Hematopoietic multipotent progenitor cell treated with erythropoietin and hydrocortisone succinate and interleukin-3 and kit ligand, for 6 days (in vitro differentiated cells): ENCODE measurements at places on chromosomes 4 and X.

GRCh38 chr4:99615170-99615820 is 40.7 kb downstream of the MTTP start:
- no peak for DNase-seq

- DNase-seq: no peak
Measured at GRCh38 chrX:42175843-42176242, 252.5 kb upstream of the CASK start.

DNA sequence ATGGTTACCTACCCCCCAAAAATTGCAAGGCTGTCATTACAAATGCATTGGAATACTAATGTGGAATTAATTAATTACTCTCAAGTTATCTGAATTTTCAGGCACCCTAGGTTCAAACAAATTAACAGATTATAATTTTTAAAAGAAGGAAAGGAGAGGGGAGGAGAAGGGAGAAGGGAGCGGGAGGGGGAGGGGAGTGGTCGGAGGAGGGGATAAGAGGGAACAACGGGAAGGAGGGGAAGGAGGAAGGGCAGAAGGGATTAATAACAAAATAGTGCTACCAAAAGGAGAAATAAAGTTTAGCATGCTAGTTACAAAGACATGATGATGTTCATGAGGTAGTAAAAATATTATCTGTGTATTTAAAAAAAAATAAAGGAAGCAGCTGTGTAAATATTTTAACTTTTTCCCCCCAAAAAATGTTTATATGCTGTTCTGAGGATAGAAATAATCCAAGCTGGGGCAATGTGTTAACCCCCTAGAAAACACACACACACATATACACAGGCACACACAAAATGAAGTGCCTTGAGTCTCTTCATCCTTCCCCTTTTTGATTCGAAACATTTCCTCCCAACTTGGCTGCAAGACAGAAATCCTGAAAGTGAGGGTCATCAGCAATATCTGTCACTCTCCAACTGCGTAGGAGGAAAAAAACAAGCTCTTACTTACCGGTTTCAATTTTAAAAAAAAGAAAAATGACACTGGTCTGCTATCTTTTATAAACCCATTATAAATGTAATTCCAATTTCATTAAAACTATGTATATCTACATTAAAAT is 58.8 kb downstream of the PPP3CA start:
- DNase-seq: peak; percentile 40

- no peak for DNase-seq
Measured at GRCh38 chr4:43014256-43014655, 121.7 kb downstream of the GRXCR1 start.

GRCh38 chr4:99968330-99968729 is 18.3 kb upstream of the H2AZ1 start:
- no peak for DNase-seq

DNA sequence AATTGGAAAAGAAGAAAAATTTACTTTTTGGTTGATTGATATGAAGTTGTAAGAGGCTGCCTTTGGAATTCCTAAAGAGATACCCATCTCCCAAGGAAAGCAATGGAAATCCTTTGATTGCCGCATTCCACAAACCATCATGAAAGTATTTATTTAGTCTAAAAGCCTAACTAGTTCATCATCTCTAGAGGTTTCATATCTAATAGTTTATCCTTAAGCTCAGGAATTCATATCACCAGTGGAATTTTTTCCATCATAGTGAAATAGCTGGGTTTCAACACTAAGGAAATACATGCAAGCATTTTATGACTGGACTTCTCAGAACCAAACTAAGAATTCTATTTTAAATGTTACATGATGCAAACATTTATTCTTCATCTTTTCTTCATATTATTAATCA is 144.9 kb downstream of the FBXO8 start:
- no peak for DNase-seq

- DNase-seq: no peak
Measured at GRCh38 chr4:182221987-182222386, 21.2 kb upstream of the TENM3 start.

- no peak for DNase-seq
Measured at GRCh38 chr4:1503583-1504471, 97.6 kb upstream of the NKX1-1 start.

DNA sequence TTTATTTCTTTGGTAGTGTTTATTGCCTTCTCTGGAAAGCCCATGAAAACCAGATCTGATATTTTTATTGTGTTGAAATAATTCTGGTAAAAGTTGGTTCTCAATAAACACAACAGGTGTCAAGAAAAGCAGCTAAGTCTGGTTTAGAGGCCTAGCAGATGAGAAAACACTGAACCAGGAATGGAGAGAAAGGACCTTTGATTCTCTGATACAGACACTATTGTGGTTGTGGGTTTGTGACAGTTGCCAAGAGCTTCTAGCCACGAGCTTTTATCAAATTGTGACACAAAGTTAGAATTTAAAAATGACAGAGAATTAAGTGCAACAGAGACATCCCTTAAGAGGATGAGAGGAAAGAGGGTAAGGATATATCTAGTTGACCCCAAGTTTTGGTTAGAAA is 42.6 kb downstream of the DDIT4L start:
- DNase-seq: no peak

- no peak for DNase-seq
Measured at GRCh38 chr4:88006956-88007303, 505 bp upstream of the PKD2 start.

DNA sequence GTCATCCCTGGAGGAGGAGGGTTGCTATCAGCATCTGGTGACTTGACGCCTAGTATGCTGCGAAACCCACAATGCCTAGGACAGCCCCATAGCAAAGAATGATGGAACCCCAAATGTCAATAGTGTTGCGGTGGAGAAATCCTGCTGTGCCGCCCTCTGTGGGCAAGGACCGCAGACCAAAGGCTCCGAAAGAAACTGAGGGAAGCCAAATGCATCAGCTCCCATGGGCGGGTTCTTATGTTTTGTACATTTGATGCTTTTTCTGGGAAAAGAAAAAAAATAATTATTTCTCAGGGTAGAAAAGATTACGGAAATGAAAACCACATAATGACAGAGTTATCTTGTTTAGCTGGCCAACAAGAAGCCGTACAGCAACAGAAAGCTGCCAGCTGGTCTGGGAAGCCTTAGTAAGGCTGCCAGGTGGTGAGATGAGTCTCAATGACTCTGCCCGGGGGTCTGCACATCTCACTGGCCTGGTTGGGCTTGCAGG is 95.0 kb upstream of the TBL1X start:
- peak; percentile 27 for DNase-seq

DNA sequence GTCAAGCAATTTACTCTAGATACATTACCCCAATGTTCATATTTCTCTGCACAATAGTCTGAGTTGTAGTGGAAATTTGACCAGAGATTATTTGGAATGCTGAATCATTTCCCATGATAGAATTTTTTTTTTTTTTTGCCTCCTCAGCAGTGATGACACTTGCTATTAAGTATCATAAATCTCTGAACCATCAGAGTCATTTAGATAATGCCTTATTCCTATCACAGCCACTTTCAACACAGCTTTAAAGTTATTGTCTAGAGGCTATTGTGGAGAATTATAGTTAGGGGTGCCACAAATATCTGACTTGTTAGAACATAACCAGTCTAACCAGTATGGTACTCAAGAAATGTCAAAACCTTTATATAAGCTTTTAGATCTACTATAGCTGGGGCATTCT is 79.8 kb downstream of the LCORL start:
- DNase-seq: no peak

- no peak for DNase-seq
Measured at GRCh38 chr4:186644737-186645261, 78.9 kb downstream of the FAT1 start.

- no peak for DNase-seq
Measured at GRCh38 chr4:107094332-107094731, 58.2 kb upstream of the DKK2 start.

GRCh38 chr4:2459589-2460349 is 9.1 kb upstream of the RNF4 start:
- DNase-seq: no peak

DNA sequence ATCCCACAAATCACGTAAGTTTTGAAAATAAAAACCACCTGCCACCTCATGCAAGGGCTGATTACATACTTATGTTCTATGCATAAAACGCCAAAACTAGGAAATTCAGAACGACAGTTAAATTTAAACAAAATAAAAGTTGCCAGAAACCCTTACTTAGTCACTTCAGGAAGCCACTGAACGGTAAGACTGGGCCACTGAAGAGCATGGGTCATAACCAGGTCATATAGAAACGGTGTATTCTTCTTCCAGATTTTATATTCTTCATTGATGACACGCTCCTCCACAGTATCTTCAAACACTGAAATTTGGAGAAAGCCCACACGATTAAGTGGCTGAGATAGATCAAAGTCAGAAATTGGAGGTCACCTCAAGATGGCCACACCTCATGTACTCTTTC is 1.2 kb downstream of the RBBP7 start:
- DNase-seq: no peak

GRCh38 chr4:84826681-84827080 is 139.8 kb downstream of the WDFY3 start:
- DNase-seq: no peak

DNA sequence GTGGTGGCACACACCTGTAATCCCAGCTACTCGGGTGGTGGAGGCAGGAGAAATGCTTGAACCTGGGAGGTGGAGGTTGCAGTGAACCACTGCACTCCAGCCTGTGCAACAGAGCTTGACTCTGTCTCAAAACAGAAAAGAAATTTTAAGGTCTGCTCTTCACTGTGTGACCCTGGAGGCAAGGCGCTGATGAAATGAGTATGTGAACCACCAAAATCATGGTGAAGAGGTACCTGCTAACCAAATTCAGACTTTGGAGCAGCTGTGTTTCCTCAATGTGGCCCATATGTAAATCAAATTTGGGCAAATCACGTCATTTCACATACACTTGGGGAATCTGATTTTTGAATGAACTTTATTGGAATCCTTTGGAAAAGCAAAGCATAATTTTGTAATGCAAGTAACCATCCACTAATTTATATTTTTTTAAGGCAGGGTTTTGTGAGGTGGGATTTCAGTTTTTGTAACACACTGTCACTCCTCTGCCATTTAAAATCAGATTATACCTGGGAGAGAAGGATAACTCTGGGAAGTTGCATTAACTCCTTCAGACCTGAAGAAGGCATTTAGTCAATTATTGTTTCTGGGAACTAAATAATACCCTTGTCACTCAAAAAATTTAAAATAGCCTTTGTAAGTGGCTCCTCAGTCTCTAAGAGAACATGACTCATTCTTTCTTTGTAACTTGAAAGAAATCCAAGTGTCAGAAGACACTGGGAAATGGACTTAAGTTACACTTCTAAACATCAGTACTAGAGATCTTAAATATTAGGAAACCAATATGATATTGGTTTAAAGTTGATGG is 24.0 kb downstream of the DOCK11 start:
- no peak for DNase-seq

DNA sequence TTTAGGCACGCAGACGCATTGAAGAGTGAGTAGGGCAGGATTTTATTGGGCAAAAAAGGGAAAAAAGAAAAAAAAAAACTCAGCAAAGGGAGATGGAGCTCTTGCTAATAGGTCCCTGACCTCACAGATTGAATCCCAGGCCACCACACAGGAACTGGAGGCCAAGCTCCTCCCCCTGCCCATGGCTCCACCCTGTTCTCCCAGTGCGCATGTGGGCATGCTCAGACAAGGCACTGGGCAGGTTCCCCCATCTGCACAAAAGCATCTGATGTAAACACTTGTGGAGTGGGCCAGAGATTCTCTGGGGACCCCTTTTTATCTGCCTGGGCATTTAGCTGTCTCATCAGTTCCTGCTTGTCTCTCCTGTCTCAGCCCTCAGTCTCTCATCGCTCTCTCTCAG is 9.5 kb downstream of the FRMD7 start:
- no peak for DNase-seq

- DNase-seq: peak; percentile 16
Measured at GRCh38 chrX:41142130-41142910, 57.1 kb downstream of the USP9X start.

DNA sequence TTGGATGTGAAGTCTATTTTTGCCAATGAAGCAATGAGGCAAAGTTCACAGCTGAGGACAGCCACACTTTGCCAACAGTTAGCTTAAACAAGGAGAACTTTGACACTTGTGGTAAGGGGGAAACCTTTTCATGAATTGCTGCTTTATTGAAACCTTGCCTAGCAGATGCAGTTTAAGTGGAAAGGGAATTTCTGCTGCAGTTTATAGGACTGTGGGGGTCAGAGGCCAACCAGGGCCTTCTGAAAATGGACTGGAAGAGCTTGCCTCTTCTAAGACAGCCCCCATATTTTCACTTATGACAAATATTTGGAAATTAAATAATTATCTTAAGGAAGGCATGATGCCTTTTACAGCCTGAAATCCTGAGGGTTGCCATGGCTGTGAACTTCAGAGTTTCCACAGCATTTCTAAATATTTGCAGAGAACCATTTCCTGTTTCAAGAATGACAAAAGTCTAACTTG is 550.3 kb downstream of the RAB28 start:
- no peak for DNase-seq

- DNase-seq: no peak
Measured at GRCh38 chr4:184744236-184744635, 10.3 kb upstream of the CENPU start.

- no peak for DNase-seq
Measured at GRCh38 chrX:79631526-79631925, 264.4 kb upstream of the ITM2A start.

DNA sequence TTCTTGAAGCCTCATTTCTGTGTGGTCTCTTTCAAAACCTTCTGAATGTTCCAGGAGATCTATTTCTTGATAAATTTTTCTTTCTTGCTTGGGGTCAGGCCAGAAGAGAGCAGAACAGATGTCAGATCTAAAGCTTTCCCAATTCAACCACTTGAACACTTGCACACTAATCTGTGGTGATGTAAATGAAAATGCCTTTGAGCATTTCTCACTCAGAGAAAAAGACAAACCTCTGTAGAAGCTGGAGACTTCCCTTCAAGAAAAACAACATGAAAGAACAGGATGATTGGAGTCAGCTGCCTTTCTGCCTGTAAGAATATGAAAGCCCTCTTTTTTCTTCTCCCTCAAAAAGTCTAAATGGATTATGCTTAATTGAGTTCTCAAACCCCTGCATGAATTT is 11.2 kb downstream of the IGFBP7 start:
- peak; percentile 32 for DNase-seq

DNA sequence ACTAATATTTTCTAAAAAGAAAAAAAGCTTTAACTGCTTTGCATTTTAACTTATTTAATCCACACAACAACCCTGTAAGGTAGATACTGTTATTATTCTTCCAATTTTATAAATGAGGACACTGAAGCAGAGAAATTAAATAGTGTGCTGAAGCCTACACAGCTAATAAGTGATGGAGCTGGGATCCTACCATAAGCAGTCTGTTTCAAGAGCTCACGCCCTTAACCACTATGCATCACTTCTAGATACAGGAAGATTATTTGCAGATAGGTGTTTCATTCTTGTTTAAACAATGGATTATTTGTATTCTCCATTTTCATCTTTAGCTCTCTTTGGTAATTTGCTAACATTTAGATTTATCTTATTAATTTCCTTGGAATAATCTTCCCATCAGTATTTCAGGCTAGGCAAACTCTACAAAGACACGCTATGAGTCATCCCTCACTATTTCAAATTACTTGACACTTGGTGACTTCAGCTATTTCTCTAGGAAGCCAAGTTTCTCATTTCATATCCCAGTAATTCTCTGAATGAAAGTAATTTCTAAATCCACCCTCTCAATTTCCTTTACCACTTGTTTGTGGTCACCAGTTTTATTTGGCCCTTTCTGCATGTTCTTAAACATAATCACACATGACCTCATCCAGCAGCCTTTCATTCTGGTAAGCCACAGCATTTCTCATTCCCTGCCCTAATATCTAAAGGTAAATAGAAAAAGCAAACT is 67.3 kb downstream of the ASB9 start:
- DNase-seq: no peak
